Activated naive CD4-positive, alpha-beta T cell treated with anti-CD3 and anti-CD28 coated beads, Interleukin-2, amount 50 U/mL, for 72 hours (primary cell): ENCODE measurements at places on chromosomes 2 and 18.

GRCh38 chr2:140895378-140895777 is 1235.4 kb downstream of the LRP1B start:
- DNase-seq, result no peak

- DNase-seq, result peak; percentile 67
Observed at GRCh38 chr18:79246309-79247108, 149.2 kb upstream of the NFATC1 start.

DNA sequence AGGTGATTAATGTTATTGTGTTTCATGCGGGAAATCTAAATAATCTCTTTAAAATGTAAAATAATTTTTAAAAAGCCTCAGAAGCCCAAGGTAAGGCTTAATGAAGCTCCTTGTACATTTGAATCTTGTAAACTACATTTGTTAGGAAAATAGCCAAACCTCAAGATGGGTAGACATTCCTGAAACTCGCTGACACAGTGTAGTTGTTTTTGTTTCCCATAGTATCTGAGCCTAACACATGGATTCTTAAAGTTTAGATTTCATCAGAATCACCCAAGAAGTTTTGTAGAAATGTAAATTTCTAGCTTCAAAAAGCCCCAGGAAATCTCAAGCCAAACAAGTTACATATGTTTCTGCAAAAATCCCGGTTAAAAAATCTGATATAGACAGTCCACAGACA is 1221.1 kb upstream of the ACVR2A start:
- DNase-seq, result no peak

- no peak for DNase-seq
Observed at GRCh38 chr2:177342736-177343135, 49.8 kb upstream of the AGPS start.

DNA sequence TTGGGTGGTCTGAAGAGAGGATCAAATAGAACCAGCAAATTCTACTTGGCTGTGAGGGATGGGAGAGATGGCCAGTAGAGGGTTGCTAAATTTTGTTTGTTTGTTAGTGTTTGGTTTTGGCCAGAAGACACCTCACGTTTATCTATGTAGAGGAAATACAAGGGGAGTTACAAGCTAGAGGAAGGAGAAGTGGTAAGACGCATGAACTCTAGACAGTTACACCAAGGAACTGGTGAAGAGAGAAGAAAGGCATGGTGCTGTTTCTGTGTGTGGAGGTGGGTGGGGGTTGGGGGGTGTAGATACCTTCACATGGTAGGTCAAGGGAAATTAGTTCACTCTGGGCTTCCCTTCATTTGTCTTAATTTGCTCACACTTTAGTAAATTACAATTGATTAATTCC is 25.6 kb downstream of the RASGRP3 start:
- no peak for DNase-seq
